ENCODE measurements at places on chromosomes 1 and 21.

DNA sequence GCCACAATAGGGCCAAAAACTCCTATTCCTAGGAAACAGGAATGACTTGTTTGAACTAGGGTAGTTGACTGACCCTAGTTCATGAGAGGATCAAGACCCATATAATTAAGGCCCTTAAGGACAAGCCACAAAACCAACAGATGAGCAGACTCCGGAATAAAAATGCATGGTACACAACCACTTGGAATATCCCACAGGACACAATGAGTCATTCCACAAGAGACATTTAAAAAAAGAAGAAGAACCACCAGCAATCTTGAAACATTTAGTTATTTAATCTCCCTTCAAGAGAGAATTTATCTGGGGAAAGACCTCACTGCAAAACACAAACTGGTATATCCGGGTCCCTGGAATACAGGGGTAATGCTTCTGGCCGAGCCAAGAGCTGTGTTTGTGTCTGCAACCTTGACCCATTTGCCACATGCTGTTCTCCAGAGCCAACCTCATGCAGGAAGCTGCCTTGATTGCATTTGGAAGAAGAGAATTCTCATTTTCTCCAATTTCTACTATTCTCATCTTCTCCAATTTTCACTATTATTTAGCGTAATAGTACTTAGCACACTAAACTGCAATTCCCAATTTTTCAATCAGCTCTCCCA, 135.5 kb downstream of the TGFBR3 start:
- DNase-seq: no peak

GRCh38 chr1:55000110-55001085, 1.7 kb downstream of the BSND start:
- no peak for DNase-seq

- DNase-seq: no peak
Observed at GRCh38 chr1:25088946-25089345, 143.4 kb downstream of the SYF2 start.

DNA sequence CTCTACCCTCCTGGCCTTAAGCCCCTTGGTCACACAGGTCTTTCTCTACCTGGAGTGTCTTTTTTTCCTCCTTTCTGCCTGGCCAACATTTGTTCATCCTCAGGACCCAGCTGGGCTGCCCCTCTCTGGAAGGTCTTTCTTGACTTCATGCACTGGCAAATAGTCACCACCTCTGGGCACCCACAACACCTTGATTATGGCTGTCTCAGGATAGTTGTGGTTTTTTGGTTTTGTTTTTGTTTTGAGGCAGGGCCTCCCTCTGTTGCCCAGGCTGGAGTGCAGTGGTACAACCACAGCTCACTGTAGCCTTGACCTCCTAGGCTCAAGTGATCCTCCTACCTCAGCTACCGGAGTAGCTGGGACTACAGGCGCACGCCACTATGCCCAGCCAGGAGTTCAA, 10.8 kb downstream of the RPS6KA1 start:
- DNase-seq: no peak

GRCh38 chr1:229980009-229980408, 87.0 kb upstream of the GALNT2 start:
- no peak for DNase-seq

DNA sequence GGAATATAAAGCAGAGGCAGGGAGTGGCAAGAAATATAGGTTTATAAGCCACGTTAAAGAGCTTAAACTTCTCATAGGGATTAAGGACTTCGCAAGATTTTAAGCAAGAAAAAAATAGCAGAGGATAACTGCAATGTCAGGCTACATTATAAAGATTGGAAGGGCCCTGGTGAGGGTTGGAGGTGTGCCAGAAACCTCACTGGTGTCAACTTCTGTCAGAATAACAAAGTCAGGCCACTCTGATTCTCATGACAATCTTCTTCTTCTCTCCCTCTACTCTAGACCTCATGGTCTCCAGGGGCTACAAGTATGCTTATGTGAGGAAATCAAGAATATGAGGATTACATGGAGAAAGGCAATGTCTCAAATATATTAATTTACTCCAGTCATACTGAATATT, 32.6 kb upstream of the FMO2 start:
- no peak for DNase-seq

DNA sequence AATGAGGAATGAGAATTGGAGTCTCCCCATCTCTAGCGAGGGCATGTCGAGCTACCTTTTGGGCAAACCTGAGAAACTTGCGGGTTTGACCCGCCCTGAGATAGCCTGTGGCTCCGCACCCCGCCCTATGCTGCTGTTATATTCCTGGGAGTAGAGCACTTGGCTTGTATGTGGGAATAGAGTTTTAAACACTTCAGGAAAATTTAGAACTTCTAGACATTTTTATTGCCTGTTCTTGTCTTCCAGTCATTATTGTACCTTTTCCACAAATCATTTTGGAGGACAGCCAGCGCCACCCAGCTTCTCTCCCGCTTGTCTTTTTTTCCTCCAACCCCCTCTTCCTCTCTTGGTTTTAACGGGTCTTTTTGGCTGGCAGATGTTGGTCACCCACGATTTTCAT, 738 bp downstream of the GNPAT start:
- no peak for DNase-seq

DNA sequence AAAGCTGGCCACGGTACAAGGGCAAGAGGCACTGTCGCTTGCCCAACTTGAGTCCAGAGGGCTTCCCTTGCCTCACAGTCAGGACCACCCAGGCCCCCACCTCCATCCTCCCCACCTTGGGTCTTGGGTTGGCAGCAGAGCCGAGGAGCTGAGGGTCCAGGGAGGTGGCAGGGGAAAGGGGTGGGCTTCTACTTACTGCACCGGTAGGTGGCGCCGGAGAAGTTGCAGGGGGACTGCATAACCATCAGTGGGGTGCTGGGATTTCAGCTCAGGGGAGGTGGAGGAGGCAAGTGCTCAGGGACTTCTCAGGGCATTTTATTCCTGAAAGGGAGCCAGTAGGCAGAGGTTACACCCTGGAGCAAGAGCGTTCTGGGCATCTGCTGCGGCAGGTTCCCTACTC, 44.0 kb downstream of the TRIM62 start:
- DNase-seq: no peak

DNA sequence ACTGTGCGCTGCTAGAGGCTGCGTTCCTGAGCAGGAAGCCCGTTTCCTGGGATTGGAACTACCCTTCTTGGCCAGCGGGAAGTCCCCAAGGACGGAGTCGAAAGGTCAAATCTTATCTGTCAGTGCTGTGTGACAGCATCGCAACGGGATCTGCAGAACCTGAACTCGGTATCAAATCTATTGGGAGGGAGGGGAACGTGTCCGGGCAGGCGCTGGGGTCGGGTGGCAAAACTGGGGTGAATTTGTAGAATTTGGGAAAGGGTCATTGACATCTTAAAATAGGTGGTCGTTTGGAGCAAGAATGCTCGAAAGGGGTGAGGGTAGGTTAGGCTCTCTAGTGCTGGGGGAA, 725 bp upstream of the ARPC5 start:
- DNase-seq: peak; percentile 73

DNA sequence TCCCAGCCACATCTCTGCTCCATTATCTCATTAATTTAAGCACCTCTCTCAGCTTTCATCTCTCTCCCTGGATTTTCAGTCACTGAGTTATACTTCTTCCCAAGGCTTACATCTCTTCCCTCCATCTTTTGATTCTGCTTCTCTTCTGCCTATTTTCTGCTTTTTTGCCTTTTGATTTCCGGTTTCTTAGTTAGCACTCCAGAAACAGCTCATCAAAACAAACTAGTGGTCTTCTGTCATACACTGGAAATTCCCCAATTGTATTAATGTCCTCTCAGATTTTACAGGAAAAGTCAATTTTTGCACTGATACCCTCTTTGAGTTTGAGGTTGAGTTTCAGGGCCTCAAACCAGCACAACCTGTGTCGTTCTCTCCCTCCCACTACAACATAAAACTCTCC, 1.5 kb downstream of the LCE3E start:
- DNase-seq: no peak

GRCh38 chr1:110618668-110619067, 12.5 kb upstream of the KCNA2 start:
- no peak for DNase-seq

DNA sequence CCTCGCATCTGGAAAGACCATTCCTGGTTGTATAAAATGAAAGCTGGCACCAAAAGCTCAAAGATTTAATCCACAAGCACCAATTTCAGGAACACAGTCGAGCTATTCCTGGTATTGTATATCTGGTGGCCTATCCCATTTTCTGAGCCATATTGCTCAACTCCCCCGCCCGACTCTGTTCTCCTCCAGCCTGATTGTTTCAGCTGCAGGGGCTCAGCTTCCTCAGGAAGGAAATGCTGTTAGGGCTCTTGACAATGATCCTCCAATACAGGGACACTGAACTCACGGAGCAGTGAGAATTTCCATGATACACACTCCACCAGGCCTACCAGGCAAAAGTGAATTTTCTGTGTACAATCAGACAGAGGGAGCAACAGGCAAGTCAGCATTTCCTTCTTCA, 16.9 kb upstream of the TDRD10 start:
- DNase-seq: no peak

- no peak for DNase-seq
Observed at GRCh38 chr1:27336756-27337155, 5.1 kb upstream of the SYTL1 start.

- no peak for DNase-seq
Observed at GRCh38 chr1:4622821-4623220, 31.6 kb upstream of the AJAP1 start.

DNA sequence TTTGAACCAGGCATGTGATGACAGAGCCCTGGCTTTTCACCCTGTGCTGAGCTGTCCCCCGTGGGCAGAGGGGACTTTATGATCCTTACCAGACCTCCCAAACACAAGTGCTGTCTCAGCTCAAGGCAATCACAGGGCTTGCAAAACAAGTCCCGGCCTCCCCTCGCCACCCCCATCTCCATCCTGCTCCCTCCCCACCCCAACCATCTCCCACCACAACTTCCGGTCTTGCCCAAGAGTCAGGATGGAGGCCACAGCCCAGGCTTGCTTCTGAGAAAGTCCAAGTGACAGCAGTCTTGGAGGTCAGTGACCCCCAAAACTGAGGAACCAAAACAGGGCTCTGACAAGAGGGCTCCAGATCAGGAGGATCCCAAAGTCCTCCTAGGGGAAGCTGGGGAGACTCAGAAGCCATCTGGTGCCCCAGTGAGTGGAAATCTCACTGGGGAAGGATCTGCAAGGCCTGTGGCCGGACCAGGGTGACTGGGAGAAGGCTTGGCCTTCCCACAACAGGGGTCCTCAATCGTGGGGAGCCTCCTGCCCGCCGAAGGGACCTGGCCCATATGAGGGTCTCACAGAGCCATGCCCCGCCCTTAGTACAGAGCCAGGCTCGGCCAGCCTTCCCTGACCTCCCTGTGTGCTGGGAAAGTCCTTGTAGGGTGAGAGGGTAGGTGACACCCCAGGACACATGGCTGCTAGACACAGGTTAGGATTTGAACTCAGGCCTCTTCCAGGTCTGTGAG, 4.5 kb upstream of the SDC3 start:
- DNase-seq: peak; percentile 97

DNA sequence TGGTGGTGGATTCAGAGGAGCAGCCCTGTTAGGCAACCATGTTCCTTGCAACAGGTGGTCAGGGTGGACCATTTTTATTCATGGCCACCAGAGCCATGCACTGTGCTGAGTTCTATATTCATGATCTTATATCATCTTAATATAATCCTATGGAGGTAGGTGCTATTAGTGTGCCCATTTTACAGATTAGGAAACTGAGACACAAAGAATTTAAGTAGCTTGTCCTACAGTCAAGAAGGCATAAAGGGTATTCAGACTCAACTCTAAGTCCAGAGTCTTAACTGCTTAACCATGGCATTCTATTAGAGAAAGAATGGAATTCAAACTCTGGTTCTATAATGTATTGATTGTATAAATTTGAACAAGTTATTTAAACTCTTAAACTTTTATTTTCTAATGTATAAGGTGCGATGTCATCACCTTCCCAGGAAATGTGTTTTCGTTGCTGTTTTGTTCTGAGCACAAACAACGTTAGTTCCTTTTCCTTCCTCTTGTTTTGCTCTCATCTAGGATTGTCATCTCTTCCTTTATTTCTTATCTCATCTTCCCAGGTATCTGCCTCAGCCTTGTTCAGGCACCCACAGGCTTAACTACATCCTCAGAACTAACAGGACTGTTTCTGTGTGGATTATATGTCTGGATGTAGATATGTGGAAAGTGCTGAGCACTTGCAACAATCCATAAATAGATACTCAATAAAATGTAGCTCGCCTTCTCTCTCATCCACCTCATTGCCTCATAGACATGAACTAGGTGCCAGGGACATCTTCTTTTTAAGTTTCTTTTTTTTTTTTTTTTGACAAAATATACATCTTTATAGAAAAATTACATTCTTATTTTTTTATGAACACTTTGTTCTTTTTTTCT, 207.1 kb downstream of the NFIA start:
- no peak for DNase-seq

- DNase-seq: no peak
Observed at GRCh38 chr1:33949570-33949969, 85.7 kb downstream of the HMGB4 start.

DNA sequence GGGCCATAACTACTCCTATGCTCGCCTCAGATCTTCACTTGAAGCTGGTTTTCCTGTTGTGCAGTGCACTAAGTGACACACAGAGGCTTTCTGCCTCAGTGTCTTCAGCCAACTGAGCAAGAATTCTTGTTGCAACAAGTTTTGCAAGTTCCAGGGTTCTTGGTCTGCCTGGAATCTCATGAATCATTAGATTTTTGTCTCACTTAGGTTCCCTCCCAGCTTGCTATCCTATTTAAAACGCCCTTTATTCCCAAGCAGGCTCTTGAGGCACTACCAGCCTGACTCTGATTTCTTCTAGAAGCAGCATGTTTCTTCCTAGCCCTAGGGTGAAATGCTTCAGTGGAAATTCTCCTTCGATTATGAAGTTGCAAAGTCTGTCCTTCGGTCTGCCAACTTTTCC, 158.8 kb downstream of the C1orf21 start:
- no peak for DNase-seq

DNA sequence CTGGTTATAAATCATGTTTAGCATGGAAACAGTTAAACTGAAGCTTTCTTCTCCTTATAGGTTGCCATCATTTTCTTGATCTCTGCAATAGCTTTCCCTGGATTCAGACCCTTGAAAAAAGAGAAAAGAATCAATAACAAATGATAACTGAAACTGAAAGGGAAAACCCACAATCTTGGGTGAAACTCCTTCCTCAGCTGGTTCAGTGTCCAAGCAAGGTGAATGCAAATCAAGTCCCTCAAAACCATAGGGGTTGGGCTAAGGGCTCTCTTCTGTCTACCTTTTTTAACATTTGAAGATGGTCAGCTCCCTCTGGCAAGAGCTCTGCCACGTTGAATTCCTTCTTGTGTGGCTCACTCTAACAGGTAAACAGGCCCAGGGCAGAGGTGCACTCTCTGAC, 7.1 kb upstream of the ATP13A2 start:
- no peak for DNase-seq

GRCh38 chr21:26288026-26288425, 117.5 kb upstream of the APP start:
- no peak for DNase-seq

- DNase-seq: no peak
Observed at GRCh38 chr1:6001992-6002576, 9.9 kb upstream of the NPHP4 start.

GRCh38 chr1:91651661-91652071, 151.0 kb downstream of the CDC7 start:
- no peak for DNase-seq

GRCh38 chr1:171134204-171134923, 43.7 kb downstream of the FMO3 start:
- no peak for DNase-seq

Data from inflammatory macrophage treated with lipopolysaccharide for 1 hour (primary cell).